ENCODE measurements at places on chromosomes 12 and 14.

DNA sequence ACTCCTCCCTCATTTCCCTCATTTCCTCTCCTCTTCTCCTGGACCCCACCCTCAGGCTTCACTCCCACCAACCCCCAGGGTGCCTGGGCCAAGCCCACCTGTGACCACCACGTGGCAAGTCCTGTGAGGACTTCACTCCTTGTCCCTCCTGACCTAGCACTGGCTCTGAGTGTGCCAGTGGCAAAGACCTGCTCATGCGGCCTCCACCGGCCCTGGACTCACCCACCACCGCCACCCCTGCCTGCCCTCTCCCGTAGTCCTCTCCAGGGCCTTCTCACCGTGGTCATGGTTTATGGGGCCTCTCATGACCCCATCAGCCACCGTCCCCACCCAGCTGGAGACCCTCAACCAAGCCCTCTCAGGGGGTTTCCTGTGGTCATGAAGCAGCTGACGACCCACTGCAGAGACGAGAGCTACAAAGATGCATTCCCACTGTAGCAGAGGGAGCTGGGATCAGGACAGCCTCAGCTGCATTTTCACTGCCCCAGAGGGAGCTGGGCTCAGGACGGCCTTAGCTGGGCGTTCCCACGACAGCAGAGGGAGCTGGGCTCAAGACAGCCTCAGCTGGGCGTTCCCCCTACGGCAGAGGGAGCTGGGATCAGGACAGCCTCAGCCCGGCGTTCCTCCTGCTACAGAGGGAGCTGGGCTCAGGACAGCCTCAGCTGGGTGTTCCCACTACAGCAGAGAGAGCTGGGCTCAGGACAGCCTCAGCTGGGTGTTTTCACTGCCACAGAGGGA lies 3.2 kb upstream of the C14orf180 start:
- no peak for DNase-seq

- DNase-seq = peak; percentile 93
Observed at GRCh38 chr14:74712499-74713394, at the start of the genes AREL1 and FCF1. TSS of gene AREL1 (minus strand) at chr14:74713080. CDS start at chr14:74685615, 27,465 bp downstream. TSS of gene FCF1 (plus strand) at chr14:74713144. CDS start at chr14:74713198, 54 bp downstream.

DNA sequence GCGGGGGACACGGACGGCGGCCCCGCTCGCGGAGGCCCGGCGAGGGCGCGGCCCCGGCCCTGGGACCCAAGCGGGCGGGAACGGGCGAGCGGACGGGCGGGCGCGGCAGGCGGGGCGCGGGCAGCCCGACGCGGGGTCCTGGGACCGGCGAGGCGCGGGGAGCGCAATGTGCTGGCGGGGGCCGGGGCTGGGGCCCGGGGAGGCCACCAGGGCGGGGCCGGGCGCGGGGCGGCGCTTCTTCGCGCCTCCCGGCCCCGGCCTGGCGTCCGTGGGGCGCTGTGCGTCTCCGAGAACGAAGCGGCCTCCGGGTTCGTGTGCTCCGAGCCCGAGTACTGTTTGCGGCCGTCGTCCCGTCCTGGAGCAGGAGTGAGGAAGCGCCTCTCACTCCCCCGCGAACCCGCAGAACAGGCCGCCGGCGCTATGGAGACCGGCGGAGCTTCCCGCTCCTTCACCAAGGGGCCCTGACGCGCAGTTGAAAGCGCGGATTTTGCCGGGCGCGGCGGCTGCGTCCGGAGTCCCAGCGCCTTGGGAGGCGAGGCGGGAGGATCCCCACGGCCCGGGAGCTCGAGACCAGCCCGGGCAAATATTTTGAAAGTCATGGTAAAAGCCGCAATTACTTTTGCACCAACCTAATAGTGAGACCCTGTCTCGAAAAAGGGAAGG lies 420 bp upstream of the ANKLE2 start:
- peak; percentile 90 for DNase-seq

- DNase-seq = no peak
Observed at GRCh38 chr12:45121224-45121623, 70.3 kb upstream of the DBX2 start.

GRCh38 chr12:45619736-45620135 lies 109.8 kb upstream of the ARID2 start:
- DNase-seq = no peak

GRCh38 chr12:28130625-28131598 lies 59.3 kb upstream of the CCDC91 start:
- DNase-seq = peak; percentile 46

DNA sequence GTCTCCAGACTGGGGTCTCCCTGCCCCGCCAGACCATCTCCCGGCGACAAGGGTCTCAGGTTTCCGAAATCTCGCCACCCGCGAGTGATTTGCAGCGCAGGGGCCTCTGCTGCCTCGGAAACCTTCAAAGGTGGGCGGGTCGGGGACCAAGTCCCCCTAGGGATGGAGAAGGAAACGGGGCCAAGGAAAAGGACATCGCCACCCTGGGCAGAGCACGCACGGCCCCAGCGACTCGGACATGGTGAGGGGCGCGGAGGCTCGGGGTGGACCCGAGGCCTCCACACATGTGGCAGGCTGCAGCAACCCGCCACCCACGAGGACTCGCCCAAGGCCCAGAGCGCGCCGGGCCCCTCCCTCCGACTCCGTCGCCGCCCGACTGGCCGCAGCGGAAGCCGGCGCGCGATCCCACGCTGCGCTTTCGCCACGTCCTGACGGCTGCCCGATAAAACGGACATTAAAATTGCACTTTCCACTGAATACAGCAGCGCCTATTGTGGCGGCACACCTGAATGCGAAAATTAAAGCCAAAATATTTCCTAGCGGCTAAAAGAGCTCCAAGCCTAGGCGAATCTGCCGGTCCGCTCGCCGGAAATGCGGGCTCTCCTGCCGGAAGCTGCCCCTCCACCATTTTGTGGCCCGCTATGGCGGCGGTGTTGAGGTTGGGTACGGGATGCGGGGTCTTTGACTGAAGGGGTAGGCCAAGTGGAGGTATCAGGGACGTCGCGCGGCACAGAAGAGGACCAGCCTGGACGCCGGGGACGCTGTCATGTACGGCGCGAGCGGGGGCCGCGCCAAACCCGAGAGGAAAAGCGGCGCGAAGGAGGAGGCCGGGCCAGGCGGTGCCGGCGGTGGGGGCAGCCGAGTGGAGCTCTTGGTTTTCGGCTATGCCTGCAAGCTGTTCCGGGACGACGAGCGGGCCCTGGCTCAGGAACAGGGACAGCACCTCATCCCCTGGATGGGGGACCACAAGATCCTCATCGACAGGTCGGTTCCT lies at the start of gene SFSWAP:
Gene SFSWAP (plus strand): TSS at position 627 of the 994 bp plus-strand sequence. CDS start 140 bp downstream, at position 767.
- peak; percentile 80 for DNase-seq

DNA sequence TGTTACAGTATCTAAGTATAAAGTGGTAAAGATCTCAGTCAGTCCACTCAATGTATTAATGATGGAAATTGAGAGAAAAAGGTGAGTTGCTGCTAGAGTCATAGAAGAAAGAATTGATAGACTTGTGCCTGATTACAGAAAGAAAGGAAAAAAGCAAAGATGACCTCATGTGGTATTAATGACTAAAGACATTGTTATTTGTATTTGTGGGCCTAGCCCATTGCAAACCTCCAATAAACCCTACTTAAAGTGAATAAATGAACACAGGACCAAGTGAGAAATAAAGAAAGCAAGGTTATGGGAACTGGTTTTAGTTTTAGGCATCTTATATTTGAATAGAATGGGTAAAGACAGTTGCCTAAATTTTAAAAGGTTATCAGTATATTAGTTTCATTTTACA lies 105.5 kb downstream of the SYT1 start:
- no peak for DNase-seq

GRCh38 chr14:91835920-91836843 lies 31.2 kb downstream of the TC2N start:
- peak; percentile 90 for DNase-seq

DNA sequence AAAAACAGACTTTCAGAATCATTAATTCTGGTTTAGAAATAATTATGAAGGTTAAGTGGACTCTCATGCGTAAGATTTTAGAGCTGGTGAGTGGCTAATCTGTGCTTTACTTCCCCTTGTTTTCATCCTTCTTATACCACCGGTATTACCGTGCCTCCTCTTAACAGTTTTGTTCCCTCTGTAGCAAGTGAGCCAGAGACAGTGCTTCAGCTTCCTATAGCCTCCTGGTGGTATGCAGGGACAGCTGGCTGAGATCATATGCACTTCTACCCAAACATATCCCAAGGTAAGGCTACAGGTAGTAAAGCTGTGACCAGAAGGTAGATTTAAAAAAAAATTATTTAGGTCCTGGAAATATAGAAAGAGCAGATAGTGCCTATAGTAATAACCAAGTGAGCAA lies 55.2 kb downstream of the PDE3A start:
- no peak for DNase-seq

GRCh38 chr14:56005191-56006053 lies 112.8 kb upstream of the PELI2 start:
- DNase-seq = no peak

Data from activated CD4-positive, alpha-beta T cell treated with anti-CD3 and anti-CD28 coated beads, Interleukin-2, Interleukin-6, amounts not matched to agents 100 ng/mL and 50 ng/mL, durations not matched to agents 16 hours and 8 hours (primary cell).